NCI-H2029 treated with DMSO at 0.1 percent for 48 hours (cell line): ENCODE measurements at places on chromosomes 4 and X.

DNA sequence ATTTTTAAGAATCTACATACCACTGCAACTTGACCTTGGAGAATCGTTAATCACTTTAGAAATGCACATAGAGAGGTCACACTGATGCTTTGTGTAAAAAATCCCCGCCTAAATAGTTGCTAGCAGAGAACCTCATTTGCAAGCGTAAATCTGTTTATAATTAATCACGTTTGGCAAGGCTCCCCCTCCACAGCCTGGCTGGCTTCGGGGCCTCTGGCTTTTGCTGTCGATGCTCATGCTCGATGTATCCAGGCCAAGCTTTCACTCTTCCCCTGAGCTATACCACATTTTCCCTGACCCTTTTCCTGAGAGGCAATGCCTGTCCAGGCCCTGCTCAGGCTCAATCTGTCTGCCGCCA is 23.4 kb downstream of the CYTL1 start:
- no peak for DNase-seq

- DNase-seq: no peak
Observed at GRCh38 chr4:170001745-170002267, 24.4 kb downstream of the MFAP3L start.

- DNase-seq: no peak
Observed at GRCh38 chrX:76420237-76420636, 7.3 kb upstream of the MAGEE1 start.

- no peak for DNase-seq
Observed at GRCh38 chr4:132572210-132572609, 576.9 kb upstream of the PCDH10 start.

DNA sequence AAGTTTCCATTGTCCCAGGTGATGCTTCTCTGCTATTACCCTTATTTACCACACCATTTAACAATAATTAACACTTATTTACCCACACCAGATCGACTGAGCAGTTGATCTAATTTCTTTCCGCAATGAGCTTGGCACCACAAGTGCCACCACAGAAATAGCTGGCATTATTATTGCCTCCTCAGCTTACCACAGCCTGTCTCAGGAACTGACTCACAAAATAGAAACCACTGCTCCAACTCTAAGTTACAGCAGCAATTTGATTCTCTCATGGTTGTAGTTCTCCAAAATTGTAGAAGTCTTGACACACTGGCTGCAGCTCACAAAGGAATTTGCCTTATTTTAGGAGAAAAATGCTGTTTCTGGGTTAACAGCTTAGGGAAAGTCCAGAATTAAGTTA is 22.5 kb downstream of the ZNF721 start:
- no peak for DNase-seq

DNA sequence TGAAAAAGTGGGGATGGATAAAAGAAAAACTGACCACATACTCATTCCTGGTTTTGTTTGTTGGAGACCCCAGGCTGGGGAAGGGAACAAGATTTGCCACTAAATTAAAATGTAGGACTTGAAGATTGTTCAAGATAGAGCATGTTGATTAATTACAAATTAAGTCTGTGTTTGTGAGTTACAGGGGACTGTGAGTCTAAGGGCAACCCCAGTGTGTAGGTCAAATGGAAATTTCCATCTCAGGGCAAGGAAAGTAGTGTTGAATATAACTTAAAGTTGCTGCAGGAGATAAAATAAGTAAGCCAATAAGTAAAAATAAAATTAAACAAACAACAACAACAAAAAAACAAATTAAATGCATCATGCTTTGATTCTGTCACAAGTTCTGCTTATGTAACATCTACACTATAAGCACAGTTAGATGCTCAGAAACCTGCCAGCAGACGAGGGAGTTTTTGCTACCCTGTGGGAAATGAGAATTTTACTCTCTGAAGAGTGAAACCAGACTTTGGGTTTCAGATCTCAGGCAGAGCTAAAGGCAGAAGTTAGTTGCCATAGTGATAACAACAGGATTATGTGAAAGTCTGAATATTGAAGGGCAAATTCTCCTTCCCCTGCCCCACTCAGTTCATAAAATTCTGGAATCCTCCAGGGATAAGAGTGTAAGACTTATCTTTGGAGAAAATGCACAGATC is 352.3 kb downstream of the GRXCR1 start:
- no peak for DNase-seq

- no peak for DNase-seq
Observed at GRCh38 chr4:147289181-147289580, 191.7 kb upstream of the EDNRA start.

DNA sequence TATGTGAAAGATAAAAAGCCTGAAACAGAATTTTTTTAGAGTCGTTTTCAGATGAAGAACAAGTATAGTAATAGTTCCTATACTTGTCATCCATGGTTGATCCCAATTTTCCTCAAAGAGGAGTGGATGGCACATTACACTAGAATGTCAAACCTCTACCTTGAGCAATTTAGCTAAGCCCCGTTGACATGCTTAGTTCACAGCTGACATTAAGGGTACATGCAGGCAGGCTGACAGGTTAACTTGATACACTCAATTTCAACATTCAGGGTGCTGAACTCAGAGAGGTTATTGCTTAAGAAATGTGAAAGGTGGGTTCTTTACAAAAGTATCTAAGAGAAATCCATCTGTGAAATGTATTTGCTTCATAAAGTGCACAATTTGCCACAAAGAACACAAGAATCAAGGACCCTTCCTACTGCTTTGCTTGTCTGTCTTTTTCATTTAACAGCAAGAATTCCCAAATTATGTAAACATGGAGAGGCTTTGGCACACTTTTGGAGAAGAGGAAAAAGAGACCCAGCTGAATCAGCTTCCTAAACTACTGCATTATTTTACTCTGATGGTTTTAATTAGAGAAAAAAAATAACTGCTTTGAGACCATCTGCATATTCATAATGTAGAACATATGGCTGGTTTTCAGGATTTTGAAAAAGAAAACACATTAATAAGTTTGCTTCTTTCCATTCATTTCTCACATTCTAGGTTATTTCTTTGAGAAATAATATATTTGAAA is 122.5 kb upstream of the DDIT4L start:
- no peak for DNase-seq

- no peak for DNase-seq
Observed at GRCh38 chrX:154800478-154801210, 4.6 kb downstream of the MPP1 start.

DNA sequence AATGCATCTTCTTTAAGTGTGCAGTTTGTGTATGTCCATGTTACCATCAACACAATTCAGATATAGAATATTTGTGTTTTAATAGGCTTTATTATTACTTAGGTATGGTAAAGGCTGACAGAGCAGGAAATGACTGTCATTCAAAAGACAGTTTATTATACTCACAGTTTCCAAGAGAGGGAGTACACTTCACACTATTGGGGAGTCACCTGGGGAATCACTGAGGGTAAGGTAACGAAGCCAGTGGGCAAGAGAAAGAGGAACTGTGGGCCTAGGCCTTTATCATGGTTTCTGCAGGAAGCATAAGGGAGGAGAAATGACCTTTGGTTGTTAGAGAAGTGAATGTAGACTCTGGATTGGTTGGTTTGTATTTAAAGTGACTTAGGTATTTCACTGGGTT is 235.1 kb upstream of the HCCS start:
- DNase-seq: no peak

GRCh38 chrX:109728173-109728535 is 4.9 kb downstream of the ACSL4 start:
- no peak for DNase-seq

- DNase-seq: no peak
Observed at GRCh38 chr4:18366136-18366535, 344.6 kb upstream of the LCORL start.

DNA sequence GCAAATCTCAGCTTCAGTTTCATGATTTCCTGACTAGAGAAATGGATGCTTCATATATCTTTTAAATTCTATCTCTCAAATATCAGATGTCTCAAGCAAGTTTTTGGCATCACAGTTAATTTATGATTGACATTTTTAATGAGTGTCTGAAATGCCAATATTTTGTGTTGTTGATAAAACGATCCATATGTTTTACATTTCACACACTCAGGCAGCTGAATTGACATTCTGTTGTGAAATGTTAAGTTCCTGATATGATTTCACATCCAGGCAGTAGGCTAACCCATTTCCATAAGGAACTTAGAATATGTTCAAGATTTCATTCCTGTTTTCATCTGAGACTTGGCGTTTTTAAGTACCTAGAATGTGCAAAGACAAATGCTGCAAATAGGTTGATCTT is 650.6 kb downstream of the PCDH18 start:
- no peak for DNase-seq

- no peak for DNase-seq
Observed at GRCh38 chrX:105527759-105528158, 294.6 kb upstream of the NRK start.

DNA sequence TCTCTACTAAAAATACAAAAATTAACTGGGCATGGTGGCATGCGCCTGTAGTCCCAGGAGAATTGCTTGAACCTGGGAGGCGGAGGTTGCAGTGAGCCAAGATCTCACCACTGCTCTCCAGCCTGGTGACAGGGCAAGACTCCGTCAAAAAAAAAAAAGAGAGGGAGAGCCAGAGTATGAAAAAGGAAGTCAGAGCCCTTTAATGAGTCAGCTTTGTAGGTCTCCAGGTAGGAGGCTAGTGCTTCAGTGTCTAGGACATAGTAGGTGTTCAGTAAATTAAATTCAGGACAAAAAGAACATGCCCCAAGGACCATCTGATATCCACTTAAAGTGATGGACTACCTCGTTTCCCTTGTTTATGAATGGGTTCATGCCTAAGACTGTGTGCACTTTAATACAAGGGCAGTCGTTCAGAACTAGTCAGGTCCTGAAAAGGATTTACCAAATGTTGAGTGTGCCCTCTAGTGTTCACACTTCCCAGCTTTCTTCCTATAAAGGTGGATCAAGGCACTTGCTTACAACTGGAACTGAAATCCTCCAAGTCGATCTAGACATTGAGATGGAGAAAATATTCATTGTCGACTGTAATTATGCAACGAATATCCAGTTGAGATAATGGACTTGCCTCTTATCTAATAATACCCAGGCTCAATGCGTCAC is 29.0 kb downstream of the F9 start:
- DNase-seq: peak; percentile 29

GRCh38 chrX:5807181-5807580 is 421.5 kb downstream of the NLGN4X start:
- no peak for DNase-seq

DNA sequence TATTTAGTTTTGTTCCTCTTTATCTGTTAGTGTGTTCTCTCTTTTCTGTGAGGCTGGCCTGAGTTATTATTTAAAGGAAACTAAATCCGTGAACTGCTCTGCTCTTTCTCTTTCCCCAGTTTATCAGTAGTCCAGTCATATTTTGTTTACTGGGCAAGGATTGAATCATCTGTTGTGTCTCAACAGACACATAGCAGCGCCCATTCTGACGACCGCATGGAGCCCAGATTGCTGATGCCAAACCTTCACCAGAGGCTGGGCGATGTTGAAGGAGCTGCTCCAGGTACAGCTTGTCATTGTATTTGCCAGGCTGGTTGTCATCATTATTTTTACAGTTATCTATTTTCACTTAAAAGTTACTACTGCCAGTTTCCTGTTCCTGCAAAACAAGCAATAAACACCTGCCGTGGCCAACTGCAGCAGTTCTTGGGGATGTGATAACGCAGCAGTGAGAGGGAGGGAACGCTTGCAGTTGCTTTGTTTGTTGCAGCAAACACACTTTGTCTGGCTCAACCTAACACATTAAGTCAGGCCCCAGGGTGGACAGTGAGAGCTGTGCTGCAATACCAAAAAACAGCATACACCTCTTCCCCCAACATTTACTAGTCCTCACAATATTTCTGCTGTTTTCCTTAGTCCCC is 10.1 kb downstream of the REELD1 start:
- no peak for DNase-seq

DNA sequence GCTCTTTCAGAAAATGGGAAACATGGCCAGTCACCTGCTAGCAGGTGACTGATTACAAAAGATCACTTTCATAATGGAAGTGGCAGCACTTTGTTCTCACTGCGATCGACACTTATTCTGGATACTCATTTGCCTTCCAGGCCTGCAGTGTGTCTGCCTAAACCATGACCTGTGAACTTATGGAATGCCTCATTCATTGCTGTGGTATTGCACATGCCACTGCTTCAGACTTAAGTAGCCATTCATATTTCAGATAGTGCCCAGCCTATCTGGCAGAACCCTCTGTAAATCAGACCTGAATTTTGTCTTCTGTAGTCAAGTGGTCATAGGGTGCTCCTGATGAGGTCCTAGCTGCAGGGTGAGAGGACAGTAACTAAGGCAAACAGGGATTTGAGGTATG is 23.3 kb upstream of the MGST2 start:
- no peak for DNase-seq

GRCh38 chrX:40105835-40106675 is 8.3 kb upstream of the BCOR start:
- DNase-seq: peak; percentile 39

- DNase-seq: peak; percentile 4
Observed at GRCh38 chr4:24979554-24979953, 51.2 kb downstream of the LGI2 start.

GRCh38 chr4:21327976-21328700 is 620.4 kb downstream of the KCNIP4 start:
- DNase-seq: no peak

GRCh38 chr4:100106982-100107381 is 83.3 kb downstream of the DDIT4L start:
- no peak for DNase-seq

- no peak for DNase-seq
Observed at GRCh38 chr4:112759313-112759712, 122.4 kb downstream of the LARP7 start.

DNA sequence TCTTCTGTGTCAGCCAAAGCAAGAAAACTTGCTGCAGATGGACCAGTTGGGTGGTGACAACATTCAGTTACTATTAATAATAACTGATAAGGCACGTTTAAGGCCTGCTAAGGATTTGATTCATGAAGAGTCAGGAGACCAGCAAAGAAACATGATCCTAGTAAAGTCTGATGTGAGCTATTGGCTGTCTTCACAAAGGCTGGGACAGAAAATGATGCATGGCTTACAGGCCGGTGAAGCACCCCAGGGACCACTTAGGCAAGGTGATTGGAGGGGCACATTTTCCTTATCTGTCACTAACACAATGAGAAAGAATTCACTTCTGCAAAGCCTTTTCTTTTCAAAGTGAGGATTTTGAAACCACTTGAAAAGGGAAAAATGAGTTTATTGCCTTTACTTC is 65.4 kb upstream of the TRPC3 start:
- DNase-seq: no peak

DNA sequence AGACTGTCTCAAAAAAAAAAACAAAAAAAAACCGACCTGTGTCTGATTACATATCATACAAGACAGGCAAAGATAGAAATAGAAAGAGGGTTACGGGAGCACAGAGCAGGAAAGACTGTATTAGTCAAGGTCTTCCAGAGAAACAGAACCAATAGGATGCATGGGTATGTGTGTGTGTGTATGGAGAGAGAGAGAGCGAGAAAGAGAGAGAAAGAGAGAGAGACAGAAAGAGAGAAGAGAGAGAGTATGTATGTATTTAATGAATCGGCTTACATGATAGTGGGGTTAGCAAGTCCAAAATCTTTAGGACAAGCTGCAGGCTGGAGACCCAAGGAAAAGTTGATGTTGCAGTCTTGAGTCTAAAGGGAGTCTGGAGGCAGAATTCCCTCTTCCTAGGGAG is 7.5 kb upstream of the DDX3X start:
- DNase-seq: no peak
